Stimulated activated CD4-positive, alpha-beta T cell treated with anti-CD3 and anti-CD28 coated beads, Interleukin-4, amount 100 ng/mL, for 1 hour (primary cell): ENCODE measurements at places on chromosomes 4 and X.
A peak's percentile ranks its signal among the peaks of the same experiment; 100 is the strongest.

GRCh38 chr4:6199422-6199921, 877 bp downstream of the JAKMIP1 start:
- DNase-seq, result peak; percentile 19

- no peak for DNase-seq
These were observed 140.1 kb upstream of the TTC29 start for GRCh38 chr4:147085781-147086180.

DNA sequence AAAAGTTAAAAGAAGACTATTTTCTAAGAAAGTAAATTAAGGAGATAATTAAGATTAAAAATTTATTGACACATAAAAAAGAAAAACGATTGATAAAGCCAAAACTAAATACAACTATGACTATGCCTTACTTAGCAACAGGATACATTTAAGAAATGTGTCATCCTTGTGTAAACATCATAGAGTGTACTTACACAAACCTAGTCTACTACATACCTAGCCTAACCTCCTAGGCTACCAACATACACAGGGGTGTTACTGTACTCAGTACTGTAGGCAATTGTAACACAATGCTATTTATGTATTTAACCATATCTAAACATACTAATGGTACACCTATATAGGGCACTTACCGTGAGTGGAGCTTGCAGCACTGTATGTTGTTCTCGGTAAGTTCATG, 108.3 kb downstream of the ANXA10 start:
- DNase-seq, result no peak

GRCh38 chr4:86496094-86497080, 97.7 kb upstream of the PTPN13 start:
- no peak for DNase-seq

GRCh38 chr4:74990276-74990875, 57.5 kb downstream of the PARM1 start:
- no peak for DNase-seq

- DNase-seq, result no peak
These were observed 1.8 kb downstream of the TAPT1 start for GRCh38 chr4:16224264-16225166.

GRCh38 chr4:5120468-5120867, 69.2 kb downstream of the STK32B start:
- no peak for DNase-seq

DNA sequence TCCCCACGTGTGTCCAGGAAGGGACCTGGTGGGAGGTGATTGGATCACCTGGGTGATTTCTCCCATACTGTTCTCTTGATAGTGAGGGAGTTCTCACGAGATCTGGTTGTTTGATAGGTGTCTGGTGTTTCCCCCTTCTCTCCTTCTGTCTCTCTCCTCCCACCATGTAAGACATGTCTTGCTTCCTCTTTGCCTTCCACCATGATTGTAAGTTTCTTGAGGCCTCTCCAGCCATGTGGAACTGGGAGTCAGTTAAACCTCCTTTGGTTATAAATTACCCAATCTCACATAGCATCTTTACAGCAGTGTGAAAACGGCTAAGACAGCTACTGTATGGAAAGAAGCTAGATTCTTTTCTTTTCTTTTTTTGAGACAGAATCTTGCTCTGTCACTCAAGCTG, 21.6 kb upstream of the FGG start:
- no peak for DNase-seq

DNA sequence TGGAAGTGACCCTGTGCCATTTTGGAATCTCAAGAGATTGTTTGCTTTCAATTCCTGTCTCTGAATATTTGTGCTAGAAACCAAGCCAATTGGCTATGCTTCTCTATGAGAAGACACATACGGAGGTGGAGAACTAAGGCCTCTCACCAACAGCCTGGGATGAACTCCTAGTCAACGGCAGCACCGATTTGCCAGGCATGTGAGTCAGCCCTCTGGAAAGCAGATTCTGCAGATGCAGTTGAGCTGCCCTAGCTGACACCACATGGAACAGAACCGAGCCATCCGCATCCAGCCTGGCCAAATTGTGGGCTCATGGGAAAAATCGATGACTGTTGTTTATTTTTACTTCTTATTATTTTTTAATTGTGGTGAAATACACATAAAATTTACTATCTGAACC, 58.2 kb upstream of the WDFY3 start:
- no peak for DNase-seq

GRCh38 chrX:129523079-129523911, at the start of gene SMARCA1:
TSS of gene SMARCA1 (minus strand) at chrX:129523490. CDS start at chrX:129523370, 120 bp downstream.
- DNase-seq, result no peak

DNA sequence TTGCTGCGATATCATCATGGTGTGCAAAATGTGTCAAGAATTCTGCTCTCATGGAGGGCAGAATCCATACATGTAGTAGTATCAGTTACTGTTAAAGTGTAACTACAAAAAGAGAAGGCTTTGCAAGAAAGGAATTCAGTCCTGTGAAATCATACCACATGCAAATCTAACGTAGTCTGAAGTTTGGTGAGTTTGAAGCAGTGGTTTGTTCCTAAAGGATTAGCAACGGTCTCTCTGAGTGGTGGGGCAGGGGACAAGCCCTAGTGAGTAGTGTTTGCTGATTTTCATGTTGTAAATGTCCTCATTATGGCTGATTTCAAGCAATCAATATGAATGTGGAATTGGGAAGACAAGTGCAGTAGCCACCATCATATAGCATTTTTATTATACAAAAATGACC, 47.1 kb upstream of the CLNK start:
- no peak for DNase-seq

- peak; percentile 48 for DNase-seq
These were observed 64.6 kb upstream of the ENPP6 start for GRCh38 chr4:184282251-184282713.

DNA sequence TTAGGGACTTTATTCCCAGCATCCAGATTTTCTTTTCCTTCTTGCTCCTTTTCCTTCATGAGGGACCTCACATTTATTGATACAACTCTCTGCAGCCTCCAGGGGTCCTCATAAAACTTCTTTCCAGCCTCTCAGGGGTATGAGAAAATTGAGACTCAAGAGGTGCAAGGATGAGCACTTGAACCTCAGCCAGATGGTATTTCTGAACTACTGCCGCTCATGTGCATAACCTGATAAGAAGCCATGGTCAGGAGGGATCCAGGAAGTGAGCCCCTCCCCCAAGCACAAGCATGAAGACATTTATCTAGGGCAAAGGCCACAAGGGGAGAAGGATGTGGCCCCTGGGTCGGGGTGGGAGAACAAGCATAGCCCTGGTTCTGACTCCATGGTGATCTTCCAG, 73.3 kb downstream of the TSPAN7 start:
- DNase-seq, result no peak

DNA sequence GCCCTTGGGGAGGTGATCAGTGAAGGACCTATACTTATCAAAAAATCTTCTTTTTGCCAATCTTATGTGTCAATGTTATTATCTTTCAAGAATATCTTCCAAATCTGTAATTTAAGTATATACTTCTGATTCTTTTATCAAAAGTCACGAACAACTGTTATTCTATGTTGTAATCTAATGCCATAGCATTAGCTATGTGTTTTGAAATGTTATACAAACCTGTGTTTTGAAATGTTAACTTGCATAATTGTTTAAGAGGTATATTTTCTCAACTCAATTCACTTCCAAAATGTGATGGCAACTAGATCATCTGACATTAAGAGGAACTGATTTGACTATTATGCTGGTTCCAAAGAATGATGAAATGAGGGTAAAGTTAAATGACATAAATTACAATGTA, 113.5 kb downstream of the NDST4 start:
- no peak for DNase-seq

- no peak for DNase-seq
These were observed 52.6 kb downstream of the FNIP2 start for GRCh38 chr4:158821228-158821971.

DNA sequence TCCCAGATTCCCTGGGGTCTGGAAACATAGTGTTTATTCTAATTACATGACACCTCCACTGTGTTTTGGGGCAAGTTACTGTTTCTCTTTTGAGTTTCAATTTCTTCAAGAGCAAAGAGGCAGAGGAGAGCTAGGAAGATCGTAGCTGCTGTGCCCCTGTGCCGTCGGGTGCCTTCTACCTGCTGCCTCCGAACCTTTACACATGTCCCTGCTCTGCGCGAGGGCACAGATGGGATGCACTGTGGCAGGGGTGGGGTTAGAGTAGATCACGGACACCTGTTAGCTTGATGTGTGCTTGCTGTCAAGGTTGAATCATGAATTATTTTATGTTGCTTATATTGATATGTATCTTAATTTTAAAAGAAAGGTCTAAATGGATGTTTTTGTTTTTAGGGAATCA, 71.1 kb upstream of the MSANTD1 start:
- no peak for DNase-seq

GRCh38 chrX:76931518-76931917, 504.0 kb downstream of the MAGEE1 start:
- no peak for DNase-seq

DNA sequence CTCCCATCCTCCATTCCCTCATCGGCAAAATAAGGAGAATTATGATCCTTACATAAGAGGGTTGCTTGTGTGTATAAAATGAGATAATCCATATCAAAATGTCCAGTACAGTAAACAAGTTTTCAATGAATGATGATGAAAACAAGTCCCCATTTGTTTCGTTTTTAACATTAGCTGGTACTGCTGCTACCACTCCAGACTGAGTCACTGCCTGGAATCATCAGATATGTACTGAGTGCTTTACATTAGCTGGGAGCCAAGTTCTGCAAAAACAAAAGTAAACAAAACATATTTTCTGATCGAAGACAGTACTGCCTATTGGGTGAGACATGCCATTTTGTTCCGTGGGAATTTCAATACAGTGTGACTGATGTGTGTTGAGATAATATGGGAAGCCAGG, 123.2 kb upstream of the IGFBP7 start:
- DNase-seq, result no peak

DNA sequence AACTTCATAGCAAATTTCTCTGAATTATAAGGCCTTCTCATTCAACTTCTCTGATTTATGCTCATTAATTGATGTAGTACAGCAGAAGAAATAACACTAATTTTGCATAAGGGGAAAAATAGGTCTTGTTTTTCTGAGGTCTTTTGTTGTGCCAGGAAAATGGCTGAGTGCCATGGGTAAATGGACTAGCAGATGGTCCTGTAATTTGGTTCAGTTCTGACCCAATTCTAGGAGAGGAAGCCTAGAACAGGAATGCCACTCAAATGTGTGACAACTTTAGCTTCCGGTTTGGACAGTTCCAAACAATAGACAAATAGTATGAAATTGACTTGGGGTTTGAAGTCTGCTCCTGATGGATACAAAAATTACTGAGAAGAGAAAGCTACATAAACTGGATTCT, 6.2 kb downstream of the RAB9B start:
- no peak for DNase-seq

GRCh38 chrX:129957241-129958082, 25.0 kb upstream of the BCORL1 start:
- DNase-seq, result peak; percentile 49

DNA sequence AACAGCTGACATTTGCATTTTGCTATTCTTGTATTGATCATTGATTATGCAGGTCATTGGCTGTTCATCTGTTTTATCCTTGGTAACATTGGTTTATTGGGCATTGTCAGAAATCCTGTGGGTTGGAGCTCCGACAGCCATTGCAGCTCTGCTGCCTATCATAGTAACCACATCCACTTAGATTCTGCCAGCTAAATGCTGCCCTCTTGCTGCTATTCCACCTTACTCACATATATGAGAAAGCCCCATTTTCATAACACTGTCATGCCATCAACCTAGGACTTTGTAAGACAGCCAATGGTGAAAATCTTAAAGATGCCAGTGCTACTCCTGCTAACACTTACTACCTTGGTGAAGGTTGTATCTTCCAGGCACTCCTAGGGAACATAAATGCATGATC, 187.3 kb upstream of the CXCL13 start:
- no peak for DNase-seq

DNA sequence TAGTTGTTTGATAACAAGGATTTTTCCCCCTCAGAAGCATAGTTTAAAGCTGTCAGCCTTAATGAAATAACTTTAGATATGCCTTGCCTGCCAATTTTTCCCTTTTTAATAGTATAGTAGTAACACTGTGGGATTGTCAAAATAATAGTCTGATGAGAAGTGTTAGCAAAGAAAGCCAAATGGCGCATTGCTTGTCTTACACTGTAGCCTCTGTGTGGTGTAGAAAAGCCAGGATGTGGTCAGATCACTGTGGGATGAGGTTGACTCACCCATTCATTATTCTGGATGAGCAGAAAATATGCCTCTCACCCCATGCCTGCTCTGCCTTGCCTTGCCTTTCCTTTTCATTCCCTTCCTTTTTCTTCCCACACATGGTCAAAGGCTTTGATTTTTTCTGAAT, 257.8 kb upstream of the NRK start:
- DNase-seq, result no peak

DNA sequence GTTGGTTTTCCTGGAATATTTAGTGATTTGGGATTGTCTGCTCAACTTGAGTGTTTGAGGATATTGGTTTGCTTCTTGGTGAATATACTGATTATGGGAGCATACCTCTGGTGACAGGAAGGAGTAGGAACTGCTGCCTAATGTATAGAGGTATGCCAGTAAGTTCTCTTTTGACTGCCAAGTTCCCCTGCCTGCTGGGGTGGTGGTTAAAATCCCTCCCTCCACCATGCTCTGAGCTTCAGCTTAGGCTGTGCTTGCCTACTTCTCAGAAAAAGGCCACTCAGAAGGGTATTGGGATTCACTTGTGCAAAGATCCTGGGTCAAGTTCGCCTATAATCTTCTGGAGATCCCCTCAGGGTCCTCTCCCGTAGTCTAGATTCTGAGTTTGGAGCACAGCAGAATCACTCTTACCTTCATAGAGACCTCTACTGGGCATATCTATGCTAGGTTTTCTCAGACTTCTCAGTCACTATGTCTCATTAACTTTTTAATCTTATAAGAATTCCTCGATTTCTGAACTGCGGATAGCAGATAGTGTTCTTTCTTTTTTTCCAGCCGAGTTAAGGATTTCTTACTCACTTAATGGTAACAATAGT, 44.7 kb upstream of the DCK start:
- no peak for DNase-seq

- DNase-seq, result no peak
These were observed 82.9 kb upstream of the MID1IP1 start for GRCh38 chrX:38718311-38718710.

DNA sequence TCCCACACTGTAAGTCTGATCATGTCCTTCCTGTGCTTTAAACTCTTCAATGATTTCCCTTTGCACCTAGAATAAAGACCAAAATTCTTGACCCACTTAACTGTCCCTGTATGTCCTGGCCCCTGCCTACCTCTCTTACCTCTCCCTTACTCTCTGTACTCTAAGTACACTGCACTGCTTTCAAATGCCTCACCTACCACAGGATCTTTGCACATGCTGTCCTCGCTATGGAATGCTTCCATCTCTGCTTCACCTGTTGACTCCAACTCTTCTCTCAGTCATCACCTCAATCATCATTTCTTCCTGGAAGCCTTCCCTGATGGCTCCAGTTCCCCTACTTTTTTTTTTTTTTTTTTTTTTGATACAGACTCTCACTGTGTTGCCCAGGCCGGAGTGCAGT, 29.0 kb upstream of the SEPTIN6 start:
- no peak for DNase-seq

DNA sequence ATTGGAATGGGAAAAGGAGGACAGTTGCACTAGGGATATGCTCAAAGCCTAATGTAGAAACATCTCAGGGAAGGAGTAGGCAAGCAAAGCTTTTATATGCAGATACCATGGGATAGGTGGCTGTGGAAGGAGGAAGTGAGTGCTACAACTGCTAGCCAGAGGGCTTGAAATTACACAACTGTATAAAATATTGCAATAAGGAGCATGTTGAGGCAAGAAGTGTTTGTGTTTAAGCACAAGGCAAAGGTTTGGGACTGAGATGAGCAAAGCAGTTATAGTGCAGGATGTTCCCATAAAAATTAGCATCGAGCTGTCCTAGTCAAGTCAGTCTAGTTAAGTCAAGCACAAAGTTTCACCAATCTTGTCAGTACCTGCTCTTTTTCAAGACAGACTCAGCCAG, 35.6 kb upstream of the DCAF8L1 start:
- no peak for DNase-seq
